Stimulated activated CD8-positive, alpha-beta memory T cell treated with anti-CD3 and anti-CD28 coated beads, Interleukin-15, amount 100 ng/mL, for 4 hours (primary cell): ENCODE measurements at places on chromosomes 6 and 20.

DNA sequence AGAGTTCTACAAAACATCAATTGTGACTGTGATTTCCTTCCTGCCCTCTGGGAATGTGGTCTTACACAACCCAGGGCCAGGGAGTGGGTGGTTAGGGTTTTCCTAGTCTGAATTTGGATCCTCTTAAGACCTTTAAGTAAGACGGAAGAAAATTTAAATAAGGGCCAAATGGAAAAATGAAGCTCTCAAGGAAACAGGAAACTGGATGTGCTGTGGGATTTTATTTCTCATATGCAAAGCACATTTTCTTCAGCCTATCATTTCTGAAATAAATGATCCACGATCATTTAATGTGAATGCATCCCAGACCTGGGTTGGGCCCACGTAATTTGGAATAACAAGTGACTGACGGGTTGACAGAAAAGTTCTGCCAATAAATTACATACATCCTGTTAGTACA is 243.6 kb downstream of the CLIC5 start:
- no peak for DNase-seq

DNA sequence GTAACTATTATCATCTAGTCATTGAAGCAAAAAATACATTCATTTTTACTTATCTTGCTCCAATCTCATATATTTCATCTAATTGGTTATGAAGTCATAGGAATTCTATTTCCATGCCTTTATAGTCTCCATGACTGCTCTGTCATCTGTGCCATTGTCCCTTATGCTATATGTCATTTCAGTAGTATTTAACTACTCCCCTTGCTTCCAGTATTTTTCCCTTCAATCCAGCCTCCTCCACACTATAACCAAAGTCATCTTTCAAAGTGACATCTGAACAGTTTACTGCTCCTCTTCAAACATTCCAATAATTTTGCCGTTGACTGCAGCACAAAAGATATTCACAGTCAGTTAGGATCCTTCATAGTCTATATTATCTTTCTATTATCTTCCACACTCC is 216.6 kb upstream of the HS3ST5 start:
- DNase-seq = no peak

DNA sequence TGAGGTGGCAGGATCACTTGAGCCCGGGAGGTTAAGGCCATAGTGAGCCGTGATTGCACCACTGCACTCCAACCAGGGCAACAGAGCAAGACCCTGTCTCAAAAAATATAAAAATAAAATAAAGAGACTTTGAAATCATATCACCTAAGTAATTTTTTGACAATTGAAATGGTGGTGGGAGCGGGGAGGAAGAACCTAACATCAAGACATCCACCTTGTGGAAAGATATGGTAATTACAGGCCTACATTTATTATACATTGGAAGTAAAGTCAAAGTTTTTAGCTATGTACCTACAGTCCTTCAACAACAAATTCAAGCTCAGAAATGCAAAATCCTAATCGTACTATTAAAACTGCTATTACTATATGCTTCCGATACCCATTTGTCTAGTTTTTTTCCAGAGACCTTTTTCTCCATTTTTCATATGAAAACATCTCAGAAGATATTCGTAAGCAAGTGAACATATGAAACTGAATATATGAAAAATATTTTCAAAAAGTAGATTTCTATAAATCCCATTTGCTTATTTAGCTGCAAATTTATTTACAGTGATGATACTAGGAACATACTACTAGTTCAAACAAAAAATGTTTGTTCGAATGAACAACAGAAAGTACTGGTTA is 83.3 kb downstream of the SYCP2 start:
- DNase-seq = no peak

DNA sequence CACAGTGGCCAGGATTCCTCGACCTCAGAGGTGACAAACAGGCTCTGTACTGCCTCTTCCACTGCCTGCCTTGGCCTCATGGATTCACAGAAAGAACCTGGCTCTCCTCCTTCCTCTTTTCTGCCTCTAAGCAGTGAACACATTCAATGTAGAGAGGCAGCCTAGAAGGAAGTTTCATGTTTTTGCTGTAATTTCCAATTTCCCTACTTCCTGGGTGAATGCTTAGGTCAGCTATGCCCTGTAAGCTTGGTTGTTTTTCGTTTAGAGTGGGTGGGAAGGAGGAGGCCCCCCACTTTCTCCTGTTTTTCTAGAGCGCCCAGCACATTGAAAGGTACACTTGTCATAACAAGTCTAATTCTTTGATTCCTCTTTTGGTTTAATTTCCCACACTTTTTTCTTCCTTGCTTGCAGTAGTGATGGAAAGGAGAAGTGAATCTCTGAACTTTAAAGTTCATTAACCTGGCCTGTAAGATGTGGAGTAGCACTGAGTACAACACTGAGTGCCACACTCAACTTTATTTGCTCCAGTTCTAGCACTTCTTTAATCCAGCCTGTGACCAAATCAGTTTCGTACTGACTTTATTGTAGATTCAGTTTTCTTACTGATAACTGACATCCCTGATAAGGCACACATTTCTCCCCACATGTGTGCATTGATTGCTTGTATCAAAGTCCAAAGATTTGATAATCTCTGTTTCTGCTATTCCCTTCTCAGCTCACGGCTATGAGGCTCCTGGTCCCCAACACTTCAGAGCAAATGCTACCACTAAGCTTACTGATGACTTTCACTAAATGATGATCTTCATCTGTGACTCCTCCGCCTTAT is 100.0 kb upstream of the MAN1A1 start:
- no peak for DNase-seq

DNA sequence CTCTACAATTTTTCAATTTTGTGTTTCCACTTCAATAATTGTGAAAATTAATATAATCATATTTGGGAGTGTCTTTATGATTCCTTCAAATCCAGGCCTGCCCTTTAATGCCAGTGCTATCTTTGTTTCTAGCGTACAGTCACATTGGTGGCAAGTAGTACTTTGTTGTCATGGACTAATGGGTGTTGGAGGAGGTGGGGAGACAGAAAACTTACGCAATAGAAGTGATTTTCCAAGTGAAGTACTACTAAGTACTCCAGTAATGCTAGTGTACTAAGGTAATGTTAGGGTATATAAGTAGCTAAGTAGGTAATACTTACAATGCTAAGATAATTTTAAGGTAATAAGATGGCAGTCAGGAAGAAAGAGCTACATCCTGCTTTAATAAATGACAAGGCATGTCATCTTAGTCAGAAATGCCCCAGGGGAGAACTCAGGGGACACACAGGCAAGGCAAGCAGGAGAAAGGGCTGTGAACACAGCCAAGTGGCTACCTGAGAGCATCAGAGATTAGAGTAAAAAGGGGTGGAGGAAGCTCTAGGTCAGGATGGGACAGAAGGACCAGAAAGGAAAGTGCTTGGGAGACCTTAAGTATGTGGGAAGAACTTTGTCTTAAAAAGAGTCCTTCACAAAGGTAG is 217.2 kb upstream of the PRDM1 start:
- no peak for DNase-seq

DNA sequence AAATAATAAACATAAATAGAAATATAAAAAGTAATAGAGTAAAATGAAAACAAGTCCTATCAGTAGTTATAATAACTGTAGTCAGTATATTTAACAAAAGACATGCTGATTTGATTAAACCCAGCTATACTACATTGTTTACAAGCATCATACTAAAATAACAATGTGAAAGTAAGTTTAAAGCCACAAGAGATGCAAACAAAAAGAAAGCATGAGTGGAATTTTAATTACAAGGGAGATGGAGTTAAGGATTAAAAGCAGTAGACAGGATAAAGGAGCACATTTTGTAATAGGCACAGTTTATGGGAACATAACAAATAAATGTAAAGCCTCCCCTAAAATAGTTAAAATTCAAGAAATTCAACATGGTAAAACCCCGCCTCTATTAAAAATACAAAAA is 41.5 kb downstream of the SENP6 start:
- DNase-seq = no peak

DNA sequence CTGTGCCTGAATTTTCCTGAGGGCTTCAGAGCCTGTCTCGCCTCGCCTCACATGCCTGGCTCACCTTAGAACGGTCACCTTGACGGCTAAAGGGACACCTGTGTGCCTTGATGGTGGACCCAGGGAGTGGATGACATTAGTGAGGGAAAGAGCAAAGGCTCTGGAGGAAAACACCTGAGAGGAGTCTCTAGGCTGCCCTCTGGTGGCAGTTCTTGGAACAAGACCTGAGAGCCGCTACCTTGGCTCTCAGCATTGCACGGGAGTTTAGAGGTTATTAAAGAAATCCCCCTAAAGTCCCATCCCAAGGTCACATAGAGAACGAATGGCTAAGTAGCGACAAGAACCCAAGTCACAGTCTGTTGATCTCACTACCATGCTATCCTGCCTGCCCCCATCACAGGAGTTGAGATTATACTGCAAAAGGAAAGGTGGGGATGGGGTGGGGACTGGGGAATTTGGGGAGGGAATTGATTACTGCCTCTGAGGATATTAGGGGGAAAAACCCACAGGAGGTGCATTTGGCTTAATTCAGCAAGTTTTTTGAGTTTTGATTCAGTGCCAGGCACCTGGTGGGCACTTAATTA is 7.9 kb upstream of the CDSN start:
- DNase-seq = peak; percentile 19

GRCh38 chr6:21163110-21163837 is 430.3 kb upstream of the SOX4 start:
- no peak for DNase-seq
